CD4-positive, alpha-beta T cell treated with Interleukin-6 for 4 hours (primary cell): ENCODE measurements at places on chromosomes 2 and 18.
A peak's percentile ranks its signal among the peaks of the same experiment; 100 is the strongest.

- peak; percentile 71 for DNase-seq
Observed at GRCh38 chr18:3448838-3449511, 997 bp upstream of the TGIF1 start.

GRCh38 chr2:145034511-145034910 lies 514.6 kb upstream of the ZEB2 start:
- DNase-seq: no peak

DNA sequence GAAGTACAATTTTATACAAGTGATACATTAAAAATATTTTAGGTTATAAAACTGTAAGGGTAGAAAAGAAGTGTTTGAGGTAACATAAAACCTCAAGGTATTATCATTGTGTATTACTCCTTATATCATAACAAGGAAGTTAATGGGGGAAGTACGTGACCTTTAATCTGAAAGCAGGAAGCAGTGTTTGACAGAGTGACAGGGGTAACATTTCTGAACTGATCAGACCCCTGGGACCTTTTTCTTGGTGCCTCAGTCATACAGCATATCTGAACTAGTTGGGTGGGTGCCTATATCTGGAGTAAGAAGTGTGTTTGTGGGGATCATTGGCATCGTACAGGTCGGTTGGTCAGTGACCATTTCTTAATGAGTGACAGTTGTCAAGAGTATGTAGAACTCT lies 43.0 kb downstream of the MALT1 start:
- peak; percentile 12 for DNase-seq

DNA sequence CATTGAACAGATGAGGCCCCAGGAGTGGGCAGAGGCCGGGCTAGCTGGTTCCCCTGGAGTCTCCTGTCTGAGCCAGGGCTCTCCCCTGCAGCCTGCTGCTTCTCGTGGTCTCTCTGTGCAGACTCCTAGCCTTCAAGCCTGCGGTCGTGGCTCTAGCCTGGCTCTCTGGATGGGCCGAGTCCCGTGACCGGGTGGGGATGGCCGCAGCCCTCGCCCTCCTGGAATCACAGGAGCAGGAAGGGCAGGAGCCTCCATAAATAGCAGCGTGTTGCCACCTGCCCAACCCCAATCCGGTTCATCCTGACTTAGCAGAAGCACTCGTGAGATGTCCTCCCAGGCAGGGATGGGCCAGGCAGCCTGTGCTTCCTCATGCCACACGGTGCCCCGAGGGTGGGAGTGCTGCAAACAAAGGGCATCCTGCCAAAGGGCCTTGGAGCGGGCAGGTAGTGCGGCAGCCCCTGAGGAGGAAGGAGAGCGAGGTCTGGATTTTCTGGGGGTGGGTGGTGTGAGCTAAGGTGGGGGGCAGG lies 43.9 kb downstream of the FOSL2 start:
- DNase-seq: no peak

DNA sequence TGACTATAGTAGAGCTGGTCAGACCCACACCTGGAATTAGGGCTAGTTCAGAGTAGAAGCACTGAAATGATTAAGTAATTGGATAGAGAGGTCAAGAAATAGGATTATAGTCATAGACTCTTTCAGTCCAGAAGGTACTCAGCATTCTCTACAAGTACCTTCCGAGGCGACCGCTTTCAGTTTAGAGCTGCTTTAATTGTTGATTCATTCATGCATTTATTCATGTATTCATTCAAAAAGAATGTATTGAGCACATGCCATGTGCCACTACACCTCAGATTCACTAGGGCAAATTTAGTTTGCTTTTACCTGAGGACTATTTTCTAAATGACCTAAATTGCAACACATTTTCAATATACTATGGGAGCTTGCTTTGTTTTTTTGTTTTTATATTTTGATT lies 48.7 kb downstream of the CRIM1 start:
- no peak for DNase-seq

- peak; percentile 64 for DNase-seq
Observed at GRCh38 chr2:9753276-9753600, 90.0 kb upstream of the TAF1B start.

GRCh38 chr18:11260961-11261461 lies 111.6 kb upstream of the PIEZO2 start:
- DNase-seq: no peak

- DNase-seq: no peak
Observed at GRCh38 chr2:219404954-219405353, 13.2 kb upstream of the DES start.

GRCh38 chr2:56587456-56587855 lies 403.7 kb downstream of the CCDC85A start:
- no peak for DNase-seq

DNA sequence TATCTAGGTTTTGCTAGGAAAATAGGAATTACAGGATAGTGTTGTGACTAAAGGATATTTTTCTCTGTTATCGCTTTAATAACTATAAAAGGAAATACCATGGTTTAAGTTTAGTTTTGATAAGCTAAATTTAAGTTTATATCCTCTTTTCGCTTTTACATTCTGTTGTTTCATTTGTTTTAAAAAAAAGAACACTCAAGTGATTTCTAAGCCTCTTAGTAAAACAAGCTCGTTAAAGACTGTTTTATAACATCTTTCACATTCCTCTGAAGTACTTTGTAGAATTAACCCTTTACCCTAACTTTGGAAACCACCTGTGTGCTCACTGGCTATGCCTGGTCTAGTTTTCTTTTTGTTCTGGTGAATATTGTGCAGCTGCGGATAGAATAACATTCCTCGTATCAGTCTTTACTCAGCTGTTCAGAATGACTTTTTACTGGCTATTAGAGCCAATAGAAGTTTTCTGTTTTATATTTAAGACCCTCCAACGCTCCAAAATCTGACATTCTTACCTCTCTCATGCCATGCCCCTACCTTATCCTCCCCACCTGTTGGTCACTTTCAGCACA lies 183.1 kb downstream of the PTPRM start:
- no peak for DNase-seq

DNA sequence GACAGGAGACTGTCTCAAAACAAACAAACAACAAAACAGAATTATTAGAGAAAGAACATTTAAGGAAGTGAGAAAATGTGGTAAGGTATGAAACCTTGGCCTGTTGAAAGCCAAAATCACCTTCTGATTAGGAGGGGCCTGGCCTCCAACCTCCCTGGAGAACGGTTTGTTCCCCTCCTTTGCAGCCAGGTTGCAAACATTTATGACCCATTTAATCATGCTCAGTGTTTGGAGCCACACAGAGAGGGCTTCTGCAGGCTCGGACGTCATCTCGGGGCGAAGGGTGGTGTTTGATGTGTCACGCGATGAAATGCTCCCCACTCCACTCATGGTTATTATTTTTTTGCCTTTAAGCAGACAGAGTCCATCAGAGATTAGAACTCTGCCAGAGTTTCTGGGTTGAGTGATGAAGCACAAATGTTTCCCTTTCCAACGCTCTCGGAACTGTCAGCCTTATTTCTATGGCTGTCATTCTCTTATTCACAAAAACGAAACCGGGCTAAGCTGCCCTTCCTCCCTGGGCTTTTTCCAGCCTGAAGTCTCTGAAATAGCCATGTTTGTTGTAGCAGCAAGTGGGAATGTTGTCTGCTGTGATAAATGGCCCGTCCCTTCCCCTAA lies 33.6 kb upstream of the ROCK2 start:
- DNase-seq: no peak

DNA sequence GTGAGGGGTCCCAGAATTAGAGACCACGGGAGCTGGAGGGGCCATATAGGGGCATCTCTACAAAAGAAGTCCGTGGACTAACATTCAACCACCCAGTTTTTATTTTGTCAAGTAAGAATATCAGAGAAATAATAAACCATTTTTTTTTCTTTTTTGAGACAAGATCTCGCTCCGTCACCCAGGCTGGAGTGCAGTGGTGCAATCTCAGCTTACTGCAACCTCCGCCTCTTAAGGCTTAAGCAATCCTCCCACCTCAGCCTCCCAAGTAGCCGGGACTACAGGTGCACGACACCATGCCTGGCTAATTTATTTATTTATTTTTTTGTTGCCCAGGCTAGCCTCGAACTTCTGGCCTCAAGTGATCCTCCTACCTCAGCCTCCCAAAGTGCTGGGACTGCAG lies 82.7 kb downstream of the ZFP36L2 start:
- no peak for DNase-seq

DNA sequence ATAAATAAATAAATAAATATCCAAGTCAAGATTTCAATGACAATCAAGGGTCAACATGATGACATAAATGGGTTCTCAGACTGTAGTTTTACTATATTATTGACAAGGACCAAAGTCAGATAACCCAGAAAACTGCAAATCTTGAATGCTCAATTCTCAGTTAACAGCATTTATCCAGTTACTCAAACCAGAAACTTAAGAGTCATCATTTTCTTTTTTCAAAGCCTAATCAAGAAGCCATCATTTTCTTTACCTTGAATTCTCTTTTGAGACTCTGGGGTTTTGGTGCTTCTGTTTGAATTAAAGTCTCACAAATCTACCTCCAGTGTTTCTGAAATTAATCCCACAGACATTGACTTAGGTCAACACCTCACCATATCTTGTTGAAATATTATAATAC lies 14.1 kb downstream of the TRMT61B start:
- no peak for DNase-seq
